ENCODE measurements at places on chromosomes 6 and 20. TPM values are rescaled to one million over a fixed set of nuclear protein-coding genes. Genes with fewer than 3 reads are reported as not detected.

GRCh38 chr20:6954219-6954618 is 186.7 kb downstream of the BMP2 start:
- DNase-seq: no peak

- no peak for DNase-seq
Measured at GRCh38 chr20:17320456-17320855, 93.6 kb downstream of the PCSK2 start.

DNA sequence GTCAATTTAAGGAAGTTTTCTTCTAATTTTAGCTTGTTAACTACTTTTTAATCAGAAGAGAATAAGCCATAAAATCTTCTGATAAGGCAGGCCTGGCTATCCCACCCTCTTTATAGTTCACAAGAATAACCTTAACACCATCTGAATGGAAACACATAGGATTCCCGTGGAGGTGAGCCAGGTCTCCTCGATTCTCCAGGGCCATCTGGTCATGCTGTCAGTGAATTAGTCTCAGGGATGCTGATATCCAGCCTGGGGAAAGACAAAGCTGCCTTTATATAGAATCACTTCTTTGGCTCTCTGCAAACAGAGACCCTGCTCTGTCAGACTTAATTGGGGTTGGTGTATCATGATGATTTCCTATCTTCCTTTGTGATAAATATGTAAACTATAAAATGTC is 30.1 kb upstream of the TAGAP start:
- DNase-seq: no peak

DNA sequence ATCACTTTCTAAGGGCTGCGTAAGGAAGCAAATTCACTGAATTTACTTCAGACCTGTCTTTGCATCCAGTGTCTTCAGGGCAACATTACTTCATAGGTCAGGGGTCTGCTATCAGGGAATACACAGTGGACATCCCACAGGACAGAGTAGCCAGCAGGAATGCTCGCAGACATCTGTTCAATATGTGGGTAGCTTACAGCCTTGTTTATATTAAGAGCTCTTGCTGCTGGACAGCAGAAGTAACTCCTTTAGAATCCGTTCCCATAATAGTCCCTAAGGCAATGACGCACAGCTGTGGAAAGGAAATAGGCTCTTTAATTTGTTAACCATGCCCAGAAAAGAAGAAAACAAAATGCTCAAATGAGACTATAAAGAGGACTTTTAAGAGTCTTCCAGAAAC is 198.7 kb downstream of the MOXD1 start:
- DNase-seq: no peak

DNA sequence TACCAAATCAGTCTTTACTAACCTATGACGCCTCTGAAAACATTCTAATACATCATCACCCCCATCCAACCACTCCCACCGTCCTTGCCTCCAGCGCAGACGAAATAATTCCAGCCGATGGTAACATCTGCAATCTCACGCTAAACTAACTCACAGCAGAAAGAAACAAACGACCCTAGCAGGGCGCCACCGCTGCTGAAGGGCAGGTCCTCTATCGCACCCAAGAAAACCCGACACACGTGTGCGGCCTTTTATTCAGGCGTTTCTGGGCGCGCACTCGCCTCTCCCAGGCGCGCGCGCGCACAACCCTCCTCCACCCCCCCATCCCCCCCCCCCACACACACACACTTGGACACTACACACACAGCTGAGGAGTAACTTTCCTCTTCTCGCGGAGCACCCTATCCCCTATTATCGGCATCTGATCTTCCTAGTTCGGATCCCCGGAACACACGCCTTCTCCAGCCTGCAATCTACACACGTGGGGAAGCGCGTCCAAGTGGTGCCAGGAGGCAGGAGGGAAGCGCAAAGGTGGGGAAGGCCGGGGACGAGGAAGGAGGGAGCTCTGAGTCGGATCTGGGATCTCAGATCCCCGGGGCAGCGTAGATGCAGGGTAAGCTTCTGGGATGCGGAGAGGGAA is 1.4 kb downstream of the GFOD1 start:
- no peak for DNase-seq

DNA sequence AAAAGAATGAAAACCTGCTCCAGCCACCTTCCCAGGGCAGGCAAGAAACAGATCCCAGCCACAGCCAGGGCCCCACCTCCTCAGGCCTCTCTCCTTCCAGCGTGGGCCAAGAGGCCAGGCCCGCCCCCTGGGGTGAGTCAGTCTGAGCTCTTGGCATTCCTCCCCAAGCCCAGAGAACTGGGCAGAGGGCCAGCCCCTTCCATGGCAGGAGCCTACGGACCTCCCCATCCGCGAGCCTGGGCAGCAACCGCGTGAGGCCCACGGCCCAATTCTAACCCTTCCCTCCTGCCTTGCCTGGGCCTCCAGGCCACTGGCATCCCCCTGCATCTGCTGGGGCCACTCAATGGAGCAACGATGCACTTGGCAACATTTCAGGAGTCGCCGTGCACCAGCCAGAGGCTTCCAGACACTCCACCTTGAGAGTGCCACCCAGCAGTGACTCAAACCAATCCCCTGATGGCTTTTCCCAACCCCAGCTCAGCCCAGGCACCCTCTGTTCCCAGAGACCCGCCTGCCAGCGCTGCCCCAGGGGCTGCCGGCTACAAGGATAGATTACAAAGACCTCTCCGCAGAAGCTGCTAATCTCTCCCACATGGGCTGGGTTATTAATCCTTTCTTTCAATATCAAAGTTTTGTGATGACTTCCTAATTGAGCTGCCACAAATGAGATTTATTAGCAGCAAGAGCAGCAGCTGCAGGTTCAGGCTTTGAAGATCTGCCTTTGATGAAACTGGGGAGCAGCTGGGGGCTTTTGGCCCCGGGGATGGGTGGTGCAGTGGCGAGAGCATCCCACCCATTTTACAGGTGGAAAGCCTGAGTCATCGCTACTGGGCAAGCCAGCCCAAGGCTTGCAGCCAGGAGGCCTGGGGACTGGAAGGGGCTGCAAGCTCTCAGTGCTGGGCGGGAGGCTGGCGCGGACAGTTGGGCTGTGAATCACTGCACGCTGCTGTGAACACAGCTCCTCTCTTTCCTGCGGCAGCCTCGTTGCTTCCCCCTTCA is 85.7 kb downstream of the NFATC2 start:
- no peak for DNase-seq

GRCh38 chr6:123127807-123128206 is 131.8 kb downstream of the CLVS2 start:
- DNase-seq: no peak

GRCh38 chr6:158164579-158165170 is 3.4 kb downstream of the SERAC1 start:
- DNase-seq: no peak

- no peak for DNase-seq
Measured at GRCh38 chr20:38620441-38620840, 18.8 kb downstream of the ARHGAP40 start.

DNA sequence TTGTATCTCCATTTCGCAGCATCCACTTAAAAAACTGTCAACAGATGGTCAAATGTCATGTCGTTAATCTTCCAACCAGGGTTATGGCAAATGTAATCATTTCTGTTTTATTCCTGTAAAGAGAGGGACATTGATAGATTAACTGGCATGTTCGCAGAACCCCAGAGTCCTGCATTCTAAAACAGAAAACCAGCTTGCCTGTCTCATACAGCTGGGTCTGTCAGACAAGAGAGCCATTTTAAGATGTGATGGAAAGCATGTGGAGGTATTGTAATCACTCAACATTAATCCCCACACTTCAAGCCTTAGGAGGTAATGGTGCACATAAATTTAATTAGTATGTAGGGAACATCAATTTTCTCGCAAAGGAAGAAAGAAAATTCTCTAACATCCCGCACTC is 4.4 kb downstream of the SMLR1 start:
- DNase-seq: no peak

DNA sequence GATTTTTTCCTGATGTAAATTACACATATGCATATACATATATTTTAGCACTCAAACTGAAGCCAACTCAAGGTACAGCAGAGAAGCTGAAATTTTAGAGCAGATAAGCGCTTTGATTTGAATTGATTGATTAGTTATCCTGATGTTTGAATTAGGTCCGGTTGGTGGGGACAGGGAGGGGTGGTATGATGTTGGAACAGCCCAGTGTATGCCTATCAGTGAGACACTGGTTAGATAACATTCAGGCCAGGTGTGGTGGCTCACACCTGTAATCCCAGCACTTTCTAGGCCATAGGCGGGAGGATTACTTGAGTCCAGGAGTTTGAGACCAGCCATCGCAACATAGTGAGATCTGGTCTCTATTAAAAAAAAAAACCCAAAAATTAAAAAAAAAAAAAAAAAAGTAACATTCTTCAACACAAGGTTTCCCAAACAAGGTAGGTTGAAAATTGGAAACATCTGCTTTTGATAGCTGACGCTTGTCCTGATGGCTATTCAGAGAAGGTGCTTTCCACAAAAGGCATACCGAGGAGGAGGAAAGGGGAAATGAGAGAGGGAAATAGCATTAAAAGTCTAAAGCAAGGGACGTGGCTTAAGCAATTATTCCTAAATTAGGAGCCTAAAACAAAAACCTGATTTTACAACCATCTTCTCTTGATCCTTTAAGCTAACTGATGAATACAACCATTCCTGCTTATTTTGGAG is 288.4 kb upstream of the JARID2 start:
- no peak for DNase-seq

GRCh38 chr6:38549795-38550194 is 89.9 kb downstream of the BTBD9 start:
- no peak for DNase-seq

- DNase-seq: no peak
Measured at GRCh38 chr6:105800398-105800797, 285.7 kb upstream of the PRDM1 start.

GRCh38 chr20:57567471-57568079 is 6.7 kb downstream of the PCK1 start:
- no peak for DNase-seq

DNA sequence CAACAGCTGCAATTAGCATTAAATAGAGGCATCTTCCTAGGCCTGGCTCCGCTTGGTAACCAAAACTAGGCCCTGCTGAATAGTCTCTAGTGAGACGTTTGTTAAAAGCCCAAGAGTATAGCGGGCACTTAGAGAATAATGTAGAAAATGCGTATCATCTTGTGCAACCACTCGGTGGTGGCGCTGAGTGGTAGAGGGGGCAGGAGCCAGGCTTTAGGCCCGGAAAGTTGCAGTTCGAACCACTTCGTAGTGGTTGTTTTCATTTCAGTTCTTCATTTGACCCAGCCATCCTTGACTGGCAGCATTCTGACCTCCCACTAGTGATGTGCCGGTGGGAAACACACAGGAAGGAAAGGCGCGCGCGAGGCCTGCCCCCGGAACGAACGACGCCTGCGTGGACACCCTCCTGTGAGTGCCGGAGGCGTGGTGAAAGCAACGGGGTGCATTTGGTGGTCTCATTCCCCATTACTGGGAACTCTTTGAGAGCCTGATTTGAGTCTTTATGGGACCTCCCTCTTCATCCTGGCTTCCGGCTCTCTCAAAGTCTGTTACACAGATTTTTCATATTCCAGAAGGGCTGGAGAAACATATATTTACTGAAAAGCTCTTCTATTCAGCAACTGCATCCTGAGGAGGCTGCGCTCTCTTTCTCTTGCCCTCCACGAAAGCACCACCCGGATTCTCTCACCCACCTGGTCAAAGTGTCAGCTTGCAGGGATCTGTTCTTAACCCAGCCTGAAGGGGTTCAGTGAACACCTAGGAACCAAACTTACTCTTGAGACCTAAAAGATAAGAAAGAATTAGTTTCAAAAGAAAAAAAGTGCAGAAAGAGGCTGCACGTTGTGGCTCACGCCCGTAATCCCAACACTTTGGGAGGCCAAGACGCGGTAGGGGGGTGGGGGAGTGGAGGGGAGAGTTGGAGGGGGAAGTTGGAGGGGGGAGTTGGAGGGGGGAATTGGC is 18.2 kb downstream of the GPX5 start:
- DNase-seq: no peak

GRCh38 chr6:34032856-34033255 is 113.0 kb downstream of the GRM4 start:
- DNase-seq: no peak

- DNase-seq: peak; percentile 39
Measured at GRCh38 chr6:912871-913835, 220.2 kb upstream of the EXOC2 start.

DNA sequence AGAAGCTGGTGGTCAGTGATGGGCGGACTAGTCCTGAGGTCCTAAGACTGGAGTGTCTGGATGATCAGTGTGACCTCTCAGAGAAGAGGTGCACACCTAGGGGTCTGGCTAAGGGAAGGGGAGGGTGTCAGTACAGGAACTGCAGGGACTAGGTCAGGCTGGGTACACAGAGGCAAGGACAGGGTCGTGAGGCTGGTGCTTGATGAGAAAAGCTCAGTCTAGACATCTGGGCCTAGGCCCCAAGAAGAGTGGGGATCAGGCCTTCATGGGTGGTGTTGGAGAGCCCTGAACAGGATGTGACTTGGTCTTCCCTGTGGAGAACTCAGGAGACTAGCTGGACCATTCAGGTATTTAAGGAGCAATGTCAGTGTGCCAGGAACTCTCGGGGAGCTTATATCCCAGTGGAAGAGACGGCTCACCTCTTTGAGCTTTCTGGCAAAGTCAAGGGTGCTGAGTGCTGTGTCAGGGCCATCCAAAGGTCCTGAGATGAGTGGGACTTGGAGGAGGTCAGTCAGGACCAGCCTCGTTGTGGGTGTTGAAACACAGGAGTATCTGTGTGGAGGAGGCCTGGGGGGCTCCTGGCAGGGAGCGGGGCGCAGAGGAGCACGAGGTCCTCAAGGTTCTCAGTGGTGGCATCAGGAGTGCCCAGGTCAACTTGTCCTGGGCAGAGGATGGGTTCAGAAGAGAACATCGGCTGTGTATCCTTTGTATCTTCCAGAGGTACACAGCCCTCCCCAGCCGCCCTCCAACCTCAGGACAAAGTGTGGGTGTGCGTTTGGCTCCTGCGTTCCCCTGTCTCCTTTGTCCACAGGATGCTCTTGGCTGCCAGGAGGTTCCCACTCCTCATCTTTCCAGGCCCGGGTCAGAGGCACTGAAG is 13.3 kb upstream of the MYT1 start:
- DNase-seq: no peak

CLPSL2 gene
- 1.4 TPM for total RNA-seq

SLC25A27 gene
- total RNA-seq: 9.5 TPM

IL17F gene
- not detected for total RNA-seq

PDRG1 gene
- 14.2 TPM for total RNA-seq

CCN2 gene
- 105 TPM for total RNA-seq

WFDC5 gene
- not detected for total RNA-seq

POM121L2 gene
- total RNA-seq: 0.09 TPM

UTRN gene
- 91.2 TPM for total RNA-seq

MEI4 gene
- total RNA-seq: 0.23 TPM

C6orf52 gene
- 1.5 TPM for total RNA-seq

BPIFB1 gene
- total RNA-seq: not detected

TSPYL4 gene
- total RNA-seq: 22.6 TPM
